Activated CD4-positive, alpha-beta memory T cell treated with anti-CD3 and anti-CD28 coated beads, Interleukin-2, amount 10 ng/mL, durations not matched to agents 7 days and 5 days (primary cell): ENCODE measurements at places on chromosomes 6 and 20. TPM values are rescaled to one million over a fixed set of nuclear protein-coding genes. Genes with fewer than 3 reads are reported as not detected.

- no peak overlapping the region for H3K27ac ChIP-seq
- no peaks in the 10 kb centered on the region for H3K27me3 ChIP-seq
- no peaks in the 10 kb centered on the region for H3K4me1 ChIP-seq
- H3K4me3 ChIP-seq: no peak overlapping the region
- peaks cover 34% of the 10 kb centered on the region for H3K36me3 ChIP-seq
- no peak for DNase-seq
Measured at GRCh38 chr6:157203312-157203744, 120.0 kb downstream of the TMEM242 start.

GRCh38 chr6:149012040-149012545 lies 265.3 kb downstream of the UST start:
- H3K4me3 ChIP-seq: no peak overlapping the region
- no peaks in the 10 kb centered on the region for H3K36me3 ChIP-seq
- H3K27me3 ChIP-seq: no peaks in the 10 kb centered on the region
- no peak for DNase-seq
- no peaks in the 10 kb centered on the region for H3K4me1 ChIP-seq

Gene LAMA5
- total RNA-seq: 0.33 TPM

DNA sequence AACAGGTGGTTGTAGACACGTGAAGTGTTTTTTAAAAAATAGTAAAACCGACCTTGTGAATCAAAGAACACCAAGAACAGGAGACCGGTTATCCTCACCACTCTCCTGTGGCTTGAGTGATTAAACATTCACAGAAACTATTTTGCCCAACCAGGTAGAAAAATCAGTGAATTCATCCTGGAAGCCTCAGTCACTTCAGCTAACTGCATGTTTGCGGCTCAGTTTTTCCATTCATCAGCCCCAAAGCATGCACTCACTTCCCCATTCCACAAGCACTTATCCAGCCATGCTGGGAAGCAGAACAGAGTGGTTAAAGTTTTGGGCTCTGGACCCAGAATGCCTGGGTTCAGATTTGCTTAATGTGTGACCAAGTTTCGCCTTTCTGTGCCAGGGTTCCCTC lies 2.4 kb downstream of the LRRN4 start:
- H3K4me1 ChIP-seq: peaks cover 5% of the 10 kb centered on the region
- DNase-seq: no peak
- H3K4me3 ChIP-seq: no peak overlapping the region
- no peaks in the 10 kb centered on the region for H3K36me3 ChIP-seq
- no peak overlapping the region for H3K27ac ChIP-seq
- H3K27me3 ChIP-seq: peaks cover 39% of the 10 kb centered on the region

- no peak overlapping the region for H3K27ac ChIP-seq
- peaks cover 19% of the 10 kb centered on the region for H3K4me1 ChIP-seq
- no peaks in the 10 kb centered on the region for H3K27me3 ChIP-seq
Measured at GRCh38 chr6:35385457-35386202, 43.3 kb downstream of the PPARD start.

- no peaks in the 10 kb centered on the region for H3K36me3 ChIP-seq
- peaks cover 8% of the 10 kb centered on the region for H3K4me1 ChIP-seq
- H3K4me3 ChIP-seq: no peak overlapping the region
- DNase-seq: no peak
- H3K27ac ChIP-seq: no peak overlapping the region
- H3K27me3 ChIP-seq: no peaks in the 10 kb centered on the region
Measured at GRCh38 chr20:32184961-32185603, 22.5 kb downstream of the PLAGL2 start.

GRCh38 chr6:151254451-151255081 lies 14.8 kb downstream of the AKAP12 start:
- H3K4me1 ChIP-seq: no peaks in the 10 kb centered on the region
- H3K27ac ChIP-seq: no peak overlapping the region
- peaks cover 31% of the 10 kb centered on the region for H3K27me3 ChIP-seq
- H3K4me3 ChIP-seq: no peak overlapping the region

- H3K4me3 ChIP-seq: no peak overlapping the region
- no peak overlapping the region for H3K27ac ChIP-seq
- no peaks in the 10 kb centered on the region for H3K27me3 ChIP-seq
- DNase-seq: no peak
Measured at GRCh38 chr20:62287129-62287528, 15.7 kb upstream of the ADRM1 start.

GRCh38 chr6:168218785-168219566 lies 100.6 kb downstream of the DACT2 start:
- H3K4me1 ChIP-seq: peaks cover 4% of the 10 kb centered on the region
- no peak overlapping the region for H3K27ac ChIP-seq
- no peak for DNase-seq
- no peak overlapping the region for H3K4me3 ChIP-seq
- no peaks in the 10 kb centered on the region for H3K36me3 ChIP-seq

Gene MSH5
- total RNA-seq: 63.2 TPM

DNA sequence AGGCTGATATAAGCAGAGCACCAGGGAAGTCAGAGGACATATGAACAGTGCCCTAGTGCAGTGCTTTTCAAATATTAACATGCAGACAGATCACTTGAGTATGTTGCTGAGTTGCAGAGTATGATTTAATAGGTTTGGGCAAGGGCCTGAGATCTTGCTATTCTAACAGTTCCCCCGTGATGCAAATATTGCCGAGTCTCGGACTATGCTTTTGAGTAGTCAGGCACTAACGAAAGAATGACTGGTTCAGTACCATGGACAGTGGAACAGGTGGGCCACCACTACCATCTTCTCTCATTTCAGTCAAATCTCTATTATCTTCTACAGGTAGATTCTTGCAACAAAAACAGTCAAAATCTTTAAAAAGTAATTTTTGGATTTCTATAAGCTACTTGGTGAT lies 3.7 kb upstream of the TMEM200A start:
- peaks cover 16% of the 10 kb centered on the region for H3K4me1 ChIP-seq
- peaks cover 2% of the 10 kb centered on the region for H3K36me3 ChIP-seq
- no peak overlapping the region for H3K4me3 ChIP-seq
- no peak for DNase-seq
- H3K27ac ChIP-seq: no peak overlapping the region
- peaks cover 13% of the 10 kb centered on the region for H3K27me3 ChIP-seq
